COLO829 (cell line): ENCODE measurements at places on chromosomes 2 and 18.
A peak's percentile ranks its signal among the peaks of the same experiment; 100 is the strongest.

DNA sequence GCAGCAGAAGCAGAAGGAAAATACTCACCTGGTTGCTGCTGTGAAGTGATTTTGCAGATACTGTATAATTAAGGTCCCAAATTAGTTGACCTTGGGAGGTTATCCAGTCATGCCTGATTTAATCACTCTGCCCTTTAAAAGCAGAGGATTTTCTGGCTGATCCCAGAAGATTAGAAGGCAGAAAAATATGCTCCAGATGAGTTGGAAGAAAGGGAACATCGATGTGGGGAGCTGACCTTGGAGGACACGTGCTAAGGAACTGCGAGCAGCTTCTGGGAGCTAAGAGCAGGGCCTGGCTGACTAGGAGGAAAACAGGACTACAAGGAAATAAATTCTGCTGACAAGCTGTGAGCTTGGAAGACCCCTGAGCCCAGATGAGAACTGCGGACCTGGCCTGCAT lies 13.3 kb upstream of the DYM start:
- no peak for DNase-seq

GRCh38 chr18:23627321-23627720 lies 35.4 kb downstream of the ANKRD29 start:
- DNase-seq: peak; percentile 37

- DNase-seq: no peak
Measured at GRCh38 chr2:67824186-67824585, 238.6 kb downstream of the C1D start.

- DNase-seq: no peak
Measured at GRCh38 chr2:126656431-126657147, 631 bp downstream of the GYPC start.

- no peak for DNase-seq
Measured at GRCh38 chr2:23528690-23529089, 143.7 kb downstream of the KLHL29 start.

DNA sequence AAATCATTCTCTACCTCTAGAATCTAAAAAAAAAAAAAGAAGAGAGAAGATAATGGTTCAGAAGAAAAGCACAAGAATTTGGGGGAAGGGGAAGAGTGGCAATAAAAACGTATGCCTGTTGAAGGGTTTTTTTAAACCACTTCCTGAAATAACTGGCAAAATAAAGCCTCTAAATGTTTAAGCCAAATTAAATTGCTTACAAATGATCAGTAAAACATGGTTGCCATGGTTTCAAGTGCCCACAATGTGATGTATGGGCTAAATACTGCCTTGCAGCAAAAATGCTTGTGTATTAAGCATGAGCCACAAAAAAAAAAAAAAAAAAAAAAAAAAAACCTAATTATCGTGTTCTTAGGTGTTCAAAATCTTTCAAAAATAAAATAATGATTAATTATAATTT lies 60.8 kb downstream of the RBM43 start:
- no peak for DNase-seq

GRCh38 chr2:227871375-227871791 lies at the start of gene DAW1:
Gene DAW1 (plus strand): TSS chr2:227871631. CDS start chr2:227871690, 59 bp downstream.
- no peak for DNase-seq

GRCh38 chr2:100000915-100001707 lies 141.3 kb downstream of the AFF3 start:
- DNase-seq: no peak

- DNase-seq: no peak
Measured at GRCh38 chr2:6968319-6969100, 51.3 kb downstream of the RNF144A start.

DNA sequence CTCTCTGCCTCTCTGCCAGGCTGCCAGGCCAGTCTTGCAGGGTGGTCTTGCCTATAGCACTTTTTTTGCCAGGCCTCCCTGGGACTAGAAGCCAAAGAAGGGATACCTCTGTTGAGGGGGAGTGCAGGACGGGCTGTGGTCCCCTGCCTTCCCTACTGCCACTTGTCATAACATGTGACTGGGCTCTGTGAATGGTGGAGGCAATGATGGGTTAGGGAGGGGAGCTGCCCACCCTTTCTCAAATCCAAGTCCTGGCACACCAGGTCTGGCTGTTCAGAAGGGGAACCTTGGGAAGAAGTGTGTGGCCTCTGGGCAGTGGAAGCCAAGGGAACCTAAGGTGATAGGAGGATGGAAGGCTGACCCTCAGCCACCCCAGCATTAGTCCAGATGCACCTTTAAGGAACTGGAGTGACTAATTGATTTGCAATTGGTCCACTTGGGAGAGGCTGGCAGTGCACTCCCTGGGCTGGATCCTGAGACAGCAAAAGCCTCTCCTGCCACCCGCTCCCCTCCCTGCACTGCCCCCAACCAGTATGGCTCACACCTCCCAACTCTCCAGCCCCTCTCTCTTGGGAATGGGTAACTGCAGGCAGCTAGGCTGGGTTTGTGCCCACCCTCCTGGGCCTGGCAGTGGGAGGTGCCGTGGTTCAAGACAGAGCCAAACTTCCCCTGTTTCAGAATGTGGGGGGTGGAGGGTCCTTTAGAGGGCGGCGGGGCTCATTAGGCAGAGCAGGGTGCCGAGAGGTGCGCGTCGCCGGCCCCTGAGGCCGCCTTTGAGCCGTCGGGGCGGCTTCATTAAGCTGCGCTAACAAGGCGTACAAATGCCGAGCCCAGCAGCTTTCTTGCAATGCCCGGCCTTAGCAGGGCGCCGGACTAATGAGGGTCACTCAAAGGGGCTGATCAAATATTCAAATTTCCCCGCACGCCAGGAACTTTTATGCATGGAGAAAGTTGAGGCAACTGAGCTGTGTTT lies 4.5 kb upstream of the SIX3 start:
- no peak for DNase-seq

- DNase-seq: no peak
Measured at GRCh38 chr18:59892123-59892522, 7.7 kb upstream of the PMAIP1 start.

GRCh38 chr2:168064011-168064998 lies 183.1 kb downstream of the STK39 start:
- DNase-seq: peak; percentile 20

GRCh38 chr2:212124598-212124997 lies 414.0 kb downstream of the ERBB4 start:
- DNase-seq: no peak

- no peak for DNase-seq
Measured at GRCh38 chr18:43139288-43139946, 23.9 kb upstream of the RIT2 start.

DNA sequence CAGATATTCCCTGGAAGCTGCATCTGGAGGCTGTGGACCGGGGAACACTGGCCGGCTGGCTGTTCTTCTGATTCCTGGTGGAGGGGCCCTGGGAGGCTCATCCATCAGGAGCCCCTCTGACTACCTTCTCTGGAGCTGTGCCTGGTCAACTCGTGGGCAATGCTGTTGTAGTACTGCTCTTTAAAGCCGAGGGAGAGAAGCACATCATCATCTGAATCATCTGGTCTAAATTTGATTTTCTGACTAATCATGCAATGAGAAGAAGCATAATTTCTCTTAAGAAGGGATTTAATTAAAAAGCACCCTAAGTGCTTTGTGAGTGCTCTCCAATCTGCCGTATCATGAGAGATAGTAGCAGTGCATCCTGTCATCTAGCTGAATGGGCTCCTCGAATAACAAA lies 229.5 kb downstream of the FHOD3 start:
- DNase-seq: no peak

DNA sequence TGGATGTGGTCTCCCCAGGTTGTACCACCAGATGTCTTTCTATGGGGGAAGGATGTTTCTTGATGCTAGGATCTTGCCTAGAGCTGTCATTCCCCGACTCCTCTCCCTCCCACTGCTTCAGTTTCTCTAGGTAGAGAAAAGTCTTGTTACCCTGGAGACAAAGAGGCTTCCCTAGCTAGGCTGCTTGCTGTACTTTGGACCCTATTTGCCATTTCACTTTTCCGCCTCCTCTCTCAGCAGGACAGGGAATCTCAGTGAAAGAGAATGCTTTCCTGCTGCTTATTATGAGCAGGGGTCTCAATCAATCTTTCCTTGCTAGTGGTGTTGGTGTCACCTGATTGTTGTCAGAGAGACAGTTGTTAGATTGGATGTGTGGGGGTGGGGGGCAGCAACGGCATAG lies 818.8 kb upstream of the GYPC start:
- no peak for DNase-seq

GRCh38 chr2:168086851-168087250 lies 160.5 kb downstream of the STK39 start:
- DNase-seq: no peak

- DNase-seq: no peak
Measured at GRCh38 chr2:166768393-166769123, 119.7 kb upstream of the XIRP2 start.

DNA sequence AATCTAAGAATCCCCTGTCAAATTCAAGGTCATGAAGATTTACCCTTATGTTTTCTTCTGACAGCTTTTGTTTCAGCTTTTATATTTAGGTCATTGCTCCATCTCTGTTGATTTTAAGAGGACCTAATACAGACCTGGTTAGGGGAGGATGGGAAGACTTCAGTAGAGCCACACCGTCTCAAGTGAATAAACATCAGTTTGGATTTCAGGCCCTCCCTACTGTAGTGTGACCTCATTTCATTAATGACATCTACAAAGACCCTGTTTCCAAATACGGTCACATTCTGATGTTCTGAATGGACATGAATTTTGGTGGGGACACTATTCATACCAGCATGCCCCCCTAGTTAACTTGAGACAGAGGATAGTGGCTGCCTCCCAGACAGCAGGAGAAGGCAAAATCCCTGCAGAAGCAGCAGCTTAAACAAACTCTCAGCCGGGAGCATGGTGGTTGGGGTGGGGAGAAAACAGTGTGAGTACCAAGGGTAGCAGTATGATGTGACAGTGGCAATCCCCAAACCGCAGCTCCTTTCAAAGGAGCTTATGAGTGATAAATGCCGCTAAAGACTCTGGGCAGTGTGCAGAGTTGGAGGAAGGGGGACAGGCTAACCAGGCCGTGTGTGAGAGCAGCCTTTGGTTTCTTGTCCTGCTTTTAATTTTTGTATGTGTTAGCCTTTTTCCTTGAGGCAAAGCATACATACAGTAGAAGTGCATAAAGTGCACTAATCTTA lies 65.9 kb upstream of the TNP1 start:
- no peak for DNase-seq

DNA sequence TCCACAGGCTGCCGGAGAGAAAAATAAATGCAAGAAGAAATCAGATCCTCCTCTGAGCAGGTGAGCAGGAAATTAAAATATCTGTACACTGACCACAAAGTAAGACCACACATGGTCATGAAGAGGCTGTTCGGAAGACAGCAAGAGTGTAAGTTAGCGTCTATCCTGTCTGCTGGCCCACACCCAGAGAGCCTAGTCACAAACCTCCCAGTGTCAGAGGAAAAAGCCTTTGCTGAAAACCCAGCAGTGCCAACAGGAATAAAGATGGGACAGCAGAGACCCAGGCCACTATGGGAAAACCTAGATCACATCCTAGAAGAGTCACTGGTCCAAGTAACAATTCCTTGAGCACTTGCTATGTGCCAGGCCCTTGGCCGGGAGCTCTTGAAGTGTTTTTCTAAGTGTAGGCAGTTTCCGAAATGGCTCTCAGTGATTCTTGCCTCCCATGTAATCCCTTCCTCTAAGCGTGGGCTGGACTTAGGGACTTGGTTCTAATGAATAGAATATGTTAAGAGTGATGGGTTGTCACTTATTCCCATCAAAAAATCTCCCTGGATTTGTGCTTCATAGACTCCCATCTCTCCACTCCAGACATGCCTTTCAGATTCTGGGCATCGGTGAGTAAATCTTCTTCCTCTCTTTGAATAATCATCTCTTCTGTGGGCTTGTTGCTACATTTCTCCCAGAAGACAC lies 110.9 kb upstream of the PKDCC start:
- no peak for DNase-seq

DNA sequence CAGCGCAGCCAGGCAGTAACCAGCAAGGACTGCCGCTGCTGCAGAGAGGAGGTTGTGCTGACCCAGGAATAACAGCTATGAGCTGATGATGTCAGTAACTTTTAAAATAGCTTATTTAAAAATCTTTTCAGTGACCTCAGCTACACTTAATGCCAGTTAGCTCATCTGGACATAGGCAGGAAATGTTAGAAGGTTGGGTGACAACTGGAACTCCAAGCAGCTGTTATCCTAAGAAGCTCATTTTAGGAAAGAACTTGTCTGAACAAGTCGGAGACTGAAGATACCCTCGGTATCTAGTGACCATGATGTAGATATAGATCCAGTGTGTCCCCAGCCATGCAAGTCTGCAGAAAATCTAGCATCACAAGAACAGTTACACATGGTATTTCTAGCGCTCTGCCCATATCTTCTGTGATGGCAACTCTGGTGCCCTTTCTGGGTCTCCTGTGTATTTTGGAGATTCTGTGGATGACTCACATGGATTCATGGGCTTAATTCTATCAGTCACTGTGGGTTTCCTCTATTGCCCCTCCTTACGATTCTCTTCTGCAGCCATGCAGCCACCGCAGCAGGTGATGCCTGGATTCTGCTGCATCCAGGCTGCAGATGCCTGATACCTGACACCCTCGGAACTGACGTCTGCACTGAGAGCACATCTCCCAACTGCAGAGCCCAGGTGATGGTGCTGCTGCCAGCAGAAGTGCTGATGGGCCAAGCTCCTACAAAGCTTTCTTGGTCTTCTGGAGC lies 19.8 kb upstream of the PLEK start:
- DNase-seq: no peak

DNA sequence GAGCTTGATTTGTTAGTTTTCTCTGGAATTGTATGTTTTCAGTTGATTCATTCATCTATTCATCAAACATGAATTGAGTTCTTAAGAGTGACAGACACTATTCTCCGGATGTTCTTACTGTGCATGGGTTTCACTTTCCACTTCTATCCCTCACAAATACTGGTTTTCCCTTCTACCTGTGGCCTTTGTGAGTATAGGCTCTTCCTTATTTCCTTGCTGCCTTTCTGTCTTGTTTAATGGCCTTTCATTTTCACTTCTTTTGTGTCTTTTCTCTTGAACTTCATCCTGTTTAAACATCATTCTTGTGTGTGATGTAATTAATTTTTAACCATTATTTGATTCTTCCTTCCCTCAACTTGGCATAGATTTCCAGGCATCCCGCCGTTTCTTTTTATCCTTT lies 90.7 kb downstream of the CRIM1 start:
- no peak for DNase-seq

GRCh38 chr2:151367571-151367970 lies 10.2 kb downstream of the TNFAIP6 start:
- no peak for DNase-seq

DNA sequence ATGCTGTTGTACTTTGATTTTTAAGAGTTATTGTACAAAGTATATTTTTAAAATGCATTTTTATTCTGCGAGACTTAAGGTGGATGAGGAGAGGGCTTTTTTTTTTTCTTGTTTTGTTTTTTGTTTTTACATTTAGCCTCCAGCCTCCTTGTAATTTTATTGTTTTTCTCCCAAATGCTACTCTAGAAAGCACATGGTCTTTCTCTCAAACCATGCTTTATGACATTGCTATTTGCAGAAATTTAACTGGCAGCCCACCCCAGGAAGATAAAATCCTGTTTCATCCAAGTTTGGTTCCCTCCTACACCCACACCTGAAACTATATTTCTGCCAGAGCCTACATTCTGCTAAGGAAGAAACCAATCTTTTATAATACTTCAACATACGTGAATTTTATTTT lies 184.6 kb downstream of the ARHGAP15 start:
- DNase-seq: no peak
